Cerebellar nuclear complex (tissue), 1 donor: ENCODE measurements at places on chromosomes 5 and 9.

- no peak for DNase-seq
Observed at GRCh38 chr9:136686794-136687711, at the start of gene AGPAT2. AGPAT2 (minus strand) TSS chr9:136687457; CDS start chr9:136687357, 100 bp downstream.

DNA sequence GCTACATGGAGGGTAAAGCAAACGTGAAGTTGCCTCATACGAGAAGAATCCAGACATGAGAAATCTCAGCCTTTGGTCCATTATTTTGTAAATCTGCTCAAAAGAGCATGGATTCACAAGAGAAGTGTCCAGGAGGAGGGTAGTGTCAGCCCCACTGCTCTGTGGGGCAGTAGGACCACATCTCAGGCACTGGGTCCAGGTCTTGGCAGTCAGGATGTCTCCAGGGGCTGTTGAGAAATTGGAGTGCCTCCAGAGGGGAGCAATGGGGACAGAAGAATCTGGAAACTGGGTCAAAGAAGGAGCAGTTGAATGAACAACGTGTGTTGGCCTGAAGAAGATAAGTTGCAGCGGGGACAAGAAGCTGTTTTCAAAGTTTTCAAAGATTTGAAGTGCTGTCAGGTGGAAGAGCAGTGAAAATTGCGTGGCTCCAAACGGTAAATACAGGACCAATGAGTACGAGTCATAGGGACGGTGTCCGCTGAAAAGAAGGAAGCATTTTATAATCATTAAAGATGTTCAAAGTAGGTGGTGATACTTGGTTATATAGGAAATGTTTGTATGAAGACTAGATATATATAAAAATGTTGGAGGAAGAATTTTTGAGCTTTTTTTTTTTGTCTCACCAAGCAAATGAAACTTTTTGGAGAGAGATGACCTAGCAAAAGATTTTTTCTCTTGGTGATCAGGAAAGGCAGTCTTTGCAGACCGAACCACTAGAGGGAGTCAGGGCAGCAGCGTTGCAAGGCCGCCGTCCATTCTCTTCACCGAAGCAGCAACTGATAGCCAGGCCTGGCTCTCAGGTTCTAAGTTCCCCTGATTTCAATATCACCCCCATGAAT is 57.1 kb upstream of the ZBED3 start:
- peak; percentile 34 for DNase-seq

DNA sequence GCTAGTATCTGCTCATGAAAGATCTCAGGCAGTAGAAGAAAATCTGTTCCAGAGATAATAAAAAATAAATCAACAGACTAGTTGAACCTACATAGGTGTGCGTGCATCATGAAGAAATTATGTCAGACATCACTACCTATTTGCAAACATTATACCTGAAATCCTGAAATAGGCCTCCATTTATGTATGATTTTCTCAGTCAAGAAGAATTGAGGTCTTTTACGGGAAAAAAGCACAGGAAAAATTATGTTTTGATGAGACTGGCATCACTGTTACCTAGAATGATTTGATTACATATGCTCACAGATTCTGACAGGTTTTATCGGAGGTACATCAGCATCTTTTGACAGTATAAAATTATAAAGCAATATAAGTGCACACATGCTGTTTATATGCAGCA is 1570.5 kb upstream of the NUDT12 start:
- DNase-seq: no peak

DNA sequence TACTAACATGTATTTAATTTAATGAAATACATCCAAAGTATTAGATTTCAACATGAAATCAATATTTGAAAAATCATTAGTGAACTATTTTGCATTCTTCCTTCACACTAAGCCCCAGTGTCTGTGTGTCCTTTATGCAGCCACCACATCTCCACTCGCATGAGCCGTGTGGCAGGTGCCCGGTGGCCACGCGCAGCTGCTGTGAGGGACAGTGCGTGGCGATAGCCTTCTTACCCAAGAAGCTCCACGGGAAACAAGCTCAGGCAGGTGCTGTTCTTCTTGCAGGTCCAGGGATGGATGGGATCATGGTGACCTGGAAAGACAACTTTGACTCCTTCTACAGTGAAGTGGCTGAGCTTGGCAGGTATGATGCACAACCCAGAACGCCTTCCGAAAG is 79.3 kb upstream of the OTULINL start:
- DNase-seq: no peak

- no peak for DNase-seq
Observed at GRCh38 chr5:170623576-170624181, 119.9 kb downstream of the KCNIP1 start.

- no peak for DNase-seq
Observed at GRCh38 chr9:119349351-119349825, 19.8 kb downstream of the BRINP1 start.

DNA sequence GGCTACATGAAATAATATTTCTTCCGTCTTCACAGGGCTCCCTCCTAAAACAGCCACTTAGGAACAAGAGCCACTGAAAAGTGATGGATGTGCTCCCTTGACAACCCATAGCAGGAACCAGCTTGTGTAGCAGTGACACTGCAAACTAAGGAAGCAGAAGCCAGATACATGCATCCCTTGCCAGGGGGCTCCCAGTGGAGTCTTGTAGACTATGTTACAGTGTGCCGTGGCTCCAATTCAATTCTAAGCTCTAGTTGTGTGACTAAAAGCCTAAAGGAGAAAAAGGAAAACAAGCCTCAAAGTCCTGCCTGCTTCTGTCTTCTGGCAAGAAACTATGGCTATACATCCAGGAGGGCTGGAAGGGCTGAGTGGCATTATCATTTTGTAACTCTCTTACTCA is 12.2 kb upstream of the TAF1L start:
- DNase-seq: no peak

DNA sequence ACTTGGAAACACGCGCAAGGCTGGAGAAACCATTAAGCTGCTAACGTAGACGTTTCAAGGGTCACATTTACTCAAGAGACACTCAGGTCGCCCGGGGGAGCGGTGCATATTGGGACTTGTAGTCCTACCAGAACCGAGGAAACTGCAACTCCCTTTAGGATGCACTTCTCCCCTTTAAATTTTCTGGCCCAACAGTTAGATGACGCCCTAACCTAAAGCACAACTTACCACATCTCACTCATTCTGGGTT is 384 bp upstream of the DMXL1 start:
- DNase-seq: no peak

DNA sequence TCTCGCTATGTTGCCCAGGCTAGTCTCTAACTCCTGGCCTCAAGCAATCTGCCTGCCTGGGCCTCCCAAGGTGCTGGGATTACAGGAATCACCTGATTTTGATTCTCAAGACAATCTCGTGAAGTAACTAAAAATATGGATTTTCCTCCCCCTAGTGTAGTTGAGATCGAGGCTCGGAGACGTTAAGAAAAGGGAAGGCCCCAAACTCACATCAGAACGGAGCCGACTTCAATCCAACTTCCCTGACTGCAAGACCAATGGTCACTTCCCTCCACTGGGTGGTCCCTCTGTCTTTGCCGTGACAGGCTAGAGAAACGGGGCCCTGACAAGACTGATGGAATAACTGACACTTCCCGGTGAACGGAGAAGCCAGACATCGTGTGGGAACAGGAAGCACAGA is 28.3 kb downstream of the BARHL1 start:
- no peak for DNase-seq

- no peak for DNase-seq
Observed at GRCh38 chr5:57895766-57896165, 413.2 kb upstream of the ACTBL2 start.

GRCh38 chr5:173327084-173327947 is 898 bp downstream of the STC2 start:
- DNase-seq: no peak

GRCh38 chr9:112532427-112532826 is 45.8 kb downstream of the KIAA1958 start:
- DNase-seq: no peak

GRCh38 chr5:73686912-73687311 is 60.9 kb downstream of the ARHGEF28 start:
- DNase-seq: no peak

DNA sequence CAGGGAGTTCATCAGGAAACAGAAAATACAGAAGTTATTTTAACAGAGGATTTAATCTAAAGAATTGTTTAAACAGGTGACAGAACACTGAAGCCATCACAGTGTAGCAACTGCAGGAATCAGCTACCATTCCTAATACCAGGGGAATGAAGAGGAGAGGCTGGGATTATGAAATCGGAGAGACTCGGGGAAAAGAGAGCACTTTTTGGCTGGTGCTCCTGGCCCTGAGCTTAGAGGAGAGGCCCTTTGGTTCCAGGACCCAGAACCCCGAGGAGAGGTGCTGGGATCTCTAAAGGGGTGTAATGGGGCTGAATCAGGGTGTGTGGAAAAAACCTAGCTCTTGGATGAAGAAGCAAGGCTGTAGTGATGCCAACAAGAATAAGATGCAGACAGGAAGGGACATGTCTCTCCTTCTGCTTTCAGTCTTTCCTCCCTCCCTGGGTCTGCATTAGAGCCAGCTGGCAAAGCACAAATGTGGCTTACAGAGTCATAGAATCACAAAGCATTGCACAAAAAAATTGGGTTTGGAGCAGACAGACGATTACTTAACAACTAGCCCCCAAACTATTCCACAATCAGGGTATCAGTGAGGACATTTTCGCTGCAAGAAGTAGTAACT is 11.6 kb upstream of the SFXN1 start:
- no peak for DNase-seq
